ENCODE measurements at places on chromosomes 4 and X. TPM values are rescaled to one million over a fixed set of nuclear protein-coding genes. Genes with fewer than 3 reads are reported as not detected.

DNA sequence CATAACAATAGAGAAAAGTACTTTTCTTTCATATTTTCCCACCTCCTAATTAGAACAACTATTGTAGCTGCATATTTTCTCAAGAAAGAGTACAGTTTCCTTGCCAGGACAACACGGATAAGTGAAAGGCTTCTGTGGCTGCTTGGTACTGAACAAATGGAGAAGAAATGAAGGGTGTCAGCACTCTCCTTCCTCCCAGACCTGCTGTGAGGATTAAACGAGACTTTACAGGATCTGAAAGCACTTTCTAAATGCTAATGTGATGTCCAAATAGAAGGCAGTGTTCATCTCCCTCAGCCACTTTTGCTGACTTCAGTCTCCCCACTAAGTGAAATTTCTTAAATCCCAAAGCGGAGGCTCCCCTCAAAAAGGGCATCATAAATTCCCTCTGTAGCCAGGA lies 13.9 kb downstream of the NIPAL1 start:
- no peak overlapping the region for H3K4me3 ChIP-seq
- H3K27me3 ChIP-seq, result no peaks in the 10 kb centered on the region
- no peak overlapping the region for H3K27ac ChIP-seq

The GLOD5 gene
- not detected for total RNA-seq

The MAGEA3 gene
- not detected for total RNA-seq

The FAT4 gene
- 3.3 TPM for total RNA-seq

DNA sequence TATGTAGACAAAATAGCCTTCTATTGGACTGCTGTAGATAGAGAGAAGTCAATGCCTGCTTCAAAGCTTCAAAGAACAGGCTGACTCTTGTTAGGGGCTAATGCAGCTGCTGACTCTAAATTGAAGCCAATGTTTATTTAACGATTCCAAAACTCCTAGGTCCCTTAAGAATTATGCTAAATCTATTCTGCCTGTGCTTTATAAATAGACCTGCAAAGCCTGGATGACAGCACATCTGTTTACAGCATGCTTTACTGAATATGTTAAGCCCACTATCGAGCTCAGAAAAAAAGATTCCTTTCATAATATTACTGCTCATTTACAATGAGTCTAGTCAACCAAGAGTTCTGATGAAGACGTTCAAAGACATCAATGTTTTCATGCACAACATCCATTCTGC lies 54.8 kb upstream of the RBMXL3 start:
- H3K27me3 ChIP-seq, result no peaks in the 10 kb centered on the region
- no peaks in the 10 kb centered on the region for H3K36me3 ChIP-seq
- no peak overlapping the region for H3K27ac ChIP-seq
- no peaks in the 10 kb centered on the region for H3K4me1 ChIP-seq
- no peak for DNase-seq

The ANK2 gene
- total RNA-seq, result 9.9 TPM

DNA sequence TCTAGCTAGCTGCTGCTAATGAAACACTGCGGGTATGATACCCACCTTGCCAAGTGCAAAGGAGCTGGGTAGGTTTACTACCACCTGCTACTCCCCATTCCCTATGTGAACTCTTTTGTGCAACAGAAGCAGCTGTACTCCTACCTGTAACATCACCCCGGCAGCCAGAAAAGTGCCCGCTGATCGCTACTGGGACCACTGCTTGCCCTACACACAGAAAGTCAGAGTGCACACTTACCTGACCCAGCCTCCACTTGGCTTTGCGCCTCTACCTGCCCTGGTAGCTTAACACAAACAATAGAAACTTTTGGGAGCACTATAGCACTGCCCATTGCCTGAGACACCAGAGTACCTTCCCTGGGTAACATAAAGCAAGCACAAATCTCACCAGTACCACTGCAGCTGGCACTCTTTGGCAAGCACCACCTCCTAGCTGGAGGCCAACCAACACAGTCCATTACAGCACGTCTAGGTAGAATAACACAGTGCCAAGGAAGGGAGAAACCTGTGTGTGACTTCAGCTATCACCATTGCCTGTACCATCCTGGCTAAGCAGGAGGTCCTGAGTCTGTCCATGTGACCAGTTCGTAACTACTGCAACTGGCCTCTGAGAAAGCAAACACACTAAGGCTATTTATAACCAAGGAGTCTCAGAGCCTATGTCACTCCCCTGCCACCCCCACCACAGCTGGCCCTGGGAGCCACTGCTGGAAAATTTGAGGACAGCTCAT lies 80.1 kb downstream of the CENPC start:
- no peaks in the 10 kb centered on the region for H3K27me3 ChIP-seq
- peaks cover 3% of the 10 kb centered on the region for H3K36me3 ChIP-seq
- no peak overlapping the region for H3K4me3 ChIP-seq
- H3K4me1 ChIP-seq, result no peaks in the 10 kb centered on the region
- H3K27ac ChIP-seq, result no peak overlapping the region
- peak; percentile 6 for DNase-seq

DNA sequence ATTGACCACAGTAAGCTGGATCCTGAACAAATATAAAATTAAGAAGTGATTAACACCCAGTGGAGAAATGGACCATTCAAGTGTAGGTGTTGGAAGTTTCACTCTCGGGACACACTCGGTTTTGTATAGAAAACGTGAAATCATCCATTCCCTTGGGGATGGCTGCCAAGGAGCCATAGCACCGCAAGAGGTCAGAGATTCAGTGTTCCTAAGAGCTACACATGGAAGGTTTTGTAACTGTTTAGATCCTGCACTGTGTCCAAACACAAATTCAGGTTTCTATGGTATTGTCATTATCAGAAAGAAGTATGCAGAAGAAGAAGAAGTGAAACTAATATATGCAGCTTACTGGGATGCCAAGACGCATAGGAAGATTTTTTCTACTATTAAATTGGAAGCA lies 281.0 kb downstream of the LDB2 start:
- H3K27ac ChIP-seq, result no peak overlapping the region
- H3K27me3 ChIP-seq, result no peaks in the 10 kb centered on the region
- H3K4me3 ChIP-seq, result no peak overlapping the region
- no peak for DNase-seq
- no peaks in the 10 kb centered on the region for H3K36me3 ChIP-seq
- H3K4me1 ChIP-seq, result no peaks in the 10 kb centered on the region

The HUWE1 gene
- total RNA-seq, result 102 TPM

- H3K4me1 ChIP-seq, result peaks cover 5% of the 10 kb centered on the region
- no peaks in the 10 kb centered on the region for H3K36me3 ChIP-seq
- H3K27me3 ChIP-seq, result no peaks in the 10 kb centered on the region
Measured at GRCh38 chrX:20224814-20225487, 41.8 kb downstream of the RPS6KA3 start.

DNA sequence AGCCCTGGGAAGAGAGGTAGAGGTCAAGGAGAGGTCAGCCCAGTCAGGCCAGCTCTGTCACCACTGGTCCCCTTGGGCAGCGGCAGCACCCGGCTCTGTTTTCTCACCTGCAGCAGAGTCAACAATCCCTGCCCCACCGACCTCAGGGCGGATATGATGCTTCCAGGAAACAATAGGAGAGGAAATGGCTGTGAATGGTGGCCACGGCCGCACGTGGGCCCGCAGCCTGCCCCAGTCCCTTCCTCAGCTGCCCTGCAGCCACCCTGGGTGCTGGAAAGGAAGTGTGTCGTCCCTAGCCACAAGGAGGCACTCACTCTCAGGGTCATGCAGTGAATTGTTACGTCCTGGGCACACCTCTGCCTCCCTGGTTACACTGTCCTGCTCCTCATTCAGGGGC lies 92.5 kb upstream of the ENPP6 start:
- DNase-seq, result no peak
- H3K27me3 ChIP-seq, result no peaks in the 10 kb centered on the region
- no peak overlapping the region for H3K27ac ChIP-seq
- H3K36me3 ChIP-seq, result no peaks in the 10 kb centered on the region
- no peak overlapping the region for H3K4me3 ChIP-seq

The NEXMIF gene
- 2.3 TPM for total RNA-seq

DNA sequence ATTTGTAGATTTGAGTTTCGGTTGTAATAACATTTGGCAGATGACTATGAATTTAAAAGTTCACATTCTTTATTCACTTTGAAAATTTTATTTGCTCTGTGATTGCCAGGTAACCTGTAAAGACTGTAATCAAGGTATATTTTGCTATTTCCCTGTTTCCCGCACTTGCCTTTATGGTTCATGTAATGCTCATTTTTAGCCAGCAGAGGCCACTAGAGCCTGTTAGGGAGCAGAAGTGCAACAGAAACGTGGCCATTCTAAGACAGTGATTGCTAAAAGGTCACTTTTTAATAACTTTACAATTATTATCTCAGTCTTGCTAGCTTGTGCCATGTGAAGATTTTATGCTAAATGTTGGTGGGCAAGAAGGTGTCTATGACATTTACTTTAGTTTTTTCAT lies 12.4 kb downstream of the YIPF6 start:
- H3K4me1 ChIP-seq, result no peaks in the 10 kb centered on the region
- peak; percentile 42 for DNase-seq

DNA sequence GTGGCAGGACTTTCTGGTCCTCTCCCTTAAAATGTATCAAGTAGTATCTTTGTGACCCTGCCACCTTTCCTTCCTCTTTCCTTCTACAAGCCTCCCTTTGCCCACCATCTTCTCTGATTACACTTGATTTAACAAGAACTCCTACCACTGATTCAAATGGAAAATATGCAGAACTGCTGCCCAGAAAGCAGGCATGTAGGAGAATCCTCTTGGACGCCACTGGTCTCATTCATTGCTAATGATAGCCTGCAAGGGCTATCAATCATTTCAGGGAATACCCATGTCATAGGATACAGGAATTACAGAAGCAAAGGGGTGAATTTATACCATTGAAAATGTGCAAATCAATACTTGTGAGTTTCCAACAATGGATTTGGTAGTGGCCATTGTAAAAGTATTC lies 294.6 kb upstream of the NRK start:
- no peaks in the 10 kb centered on the region for H3K27me3 ChIP-seq
- no peaks in the 10 kb centered on the region for H3K36me3 ChIP-seq
- H3K4me3 ChIP-seq, result no peak overlapping the region
- H3K4me1 ChIP-seq, result no peaks in the 10 kb centered on the region

GRCh38 chrX:1283093-1283492 lies 14.5 kb downstream of the CSF2RA start:
- H3K4me3 ChIP-seq, result no peak overlapping the region
- H3K4me1 ChIP-seq, result no peaks in the 10 kb centered on the region
- no peak for DNase-seq
- no peaks in the 10 kb centered on the region for H3K27me3 ChIP-seq
- H3K36me3 ChIP-seq, result no peaks in the 10 kb centered on the region

DNA sequence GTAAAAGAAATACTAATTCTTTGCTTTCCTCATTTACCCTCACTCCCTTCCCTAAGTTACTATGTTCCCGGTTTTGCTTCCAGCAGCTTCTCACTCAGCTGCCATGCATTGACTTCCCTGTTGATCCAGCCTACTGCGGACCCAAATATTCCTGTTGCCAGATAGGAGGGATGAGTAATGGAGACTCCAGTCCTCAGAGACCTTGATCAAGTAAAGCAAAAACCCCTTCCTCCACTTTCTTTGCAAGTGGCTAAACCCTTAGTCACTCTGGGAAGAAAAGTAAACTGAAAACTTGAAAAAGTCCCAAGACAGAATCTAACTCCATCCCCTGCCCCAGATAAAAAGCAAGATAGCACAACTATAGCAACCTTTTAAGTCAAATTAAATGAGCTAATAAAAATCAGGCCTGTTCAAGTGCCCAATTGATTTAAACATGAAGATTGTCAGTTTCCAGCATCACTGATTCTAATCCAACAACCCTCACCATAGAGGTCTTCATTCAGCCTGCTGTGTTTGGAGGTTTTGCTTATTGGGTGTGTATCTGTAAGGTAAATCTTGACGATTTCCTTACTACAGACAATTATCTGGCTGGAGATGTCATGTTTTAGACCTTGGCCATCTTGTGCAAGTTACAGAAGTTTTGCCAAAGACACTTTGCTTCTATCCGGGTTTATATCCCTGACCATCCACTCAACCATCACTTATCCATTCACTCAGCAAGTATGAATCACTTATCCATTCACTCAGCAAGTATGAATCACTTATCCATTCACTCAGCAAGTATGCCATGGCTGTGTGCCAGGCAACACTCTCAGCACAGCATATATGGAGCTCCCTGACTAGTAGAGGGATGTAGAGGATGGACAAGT lies 17.6 kb downstream of the FGFBP1 start:
- DNase-seq, result peak; percentile 41
- H3K4me3 ChIP-seq, result no peak overlapping the region
- H3K4me1 ChIP-seq, result no peaks in the 10 kb centered on the region
- H3K27me3 ChIP-seq, result no peaks in the 10 kb centered on the region
- no peak overlapping the region for H3K27ac ChIP-seq

DNA sequence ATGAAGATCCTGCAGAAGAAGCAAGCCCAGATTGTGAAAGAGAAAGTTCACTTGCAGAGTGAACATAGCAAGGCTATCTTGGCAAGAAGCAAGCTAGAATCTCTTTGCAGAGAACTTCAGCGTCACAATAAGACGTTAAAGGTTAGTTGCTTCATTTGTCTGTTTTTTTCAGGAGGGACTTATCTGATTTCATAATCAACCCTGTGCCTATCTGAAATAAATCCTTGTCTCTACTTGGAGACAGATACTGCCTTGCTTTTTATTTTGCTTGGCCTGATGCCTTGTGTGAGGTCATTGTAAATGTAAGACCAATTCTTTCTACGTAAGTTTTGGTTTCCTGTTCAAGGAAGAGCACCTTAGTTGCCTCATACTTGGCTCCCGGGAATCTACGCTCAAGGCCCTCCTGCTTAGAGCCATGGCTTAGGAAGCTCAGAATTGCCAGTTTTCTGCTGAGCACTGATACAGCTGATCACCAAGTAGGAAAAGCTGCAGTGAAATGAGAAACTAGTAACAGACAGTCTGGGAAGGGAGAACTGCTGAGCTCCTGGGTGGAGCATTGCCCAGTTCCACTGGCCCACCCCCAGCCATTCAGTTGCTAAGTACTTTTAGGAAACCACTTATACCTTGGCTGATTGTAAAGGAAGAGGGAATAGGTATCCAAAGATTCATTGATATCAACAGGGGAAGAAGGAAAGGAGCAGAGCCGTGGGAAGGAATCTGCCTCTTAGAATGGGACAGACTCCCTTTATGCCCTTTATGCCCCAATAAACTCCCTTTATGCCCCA lies 41.8 kb downstream of the RBBP7 start:
- H3K36me3 ChIP-seq, result no peaks in the 10 kb centered on the region
- H3K27me3 ChIP-seq, result no peaks in the 10 kb centered on the region
- peaks cover 21% of the 10 kb centered on the region for H3K4me1 ChIP-seq
- no peak overlapping the region for H3K27ac ChIP-seq
- H3K4me3 ChIP-seq, result no peak overlapping the region
- peak; percentile 40 for DNase-seq

DNA sequence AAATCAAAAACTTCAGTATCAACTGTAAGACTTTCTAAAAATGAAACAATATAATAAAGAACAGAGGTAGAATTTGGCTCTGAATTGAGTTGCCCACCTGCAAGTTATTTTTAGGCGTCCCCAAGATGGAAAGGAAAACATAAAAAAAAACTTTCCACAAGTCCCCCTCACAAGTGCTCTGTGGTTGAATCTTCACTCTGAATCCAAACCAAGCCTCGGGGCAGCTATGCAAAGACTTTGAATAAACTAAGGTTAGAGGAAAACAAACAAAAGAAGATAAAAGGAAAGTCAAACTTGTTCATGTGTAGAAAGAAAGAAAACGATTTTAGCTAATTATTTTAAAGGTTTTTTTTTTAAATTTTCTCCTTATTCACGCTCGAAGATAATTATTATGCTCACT lies 372.4 kb upstream of the SLIT2 start:
- no peaks in the 10 kb centered on the region for H3K4me1 ChIP-seq
- DNase-seq, result no peak
- H3K27ac ChIP-seq, result no peak overlapping the region
- no peak overlapping the region for H3K4me3 ChIP-seq
- no peaks in the 10 kb centered on the region for H3K27me3 ChIP-seq
- no peaks in the 10 kb centered on the region for H3K36me3 ChIP-seq

- no peaks in the 10 kb centered on the region for H3K36me3 ChIP-seq
- H3K27ac ChIP-seq, result no peak overlapping the region
- H3K4me1 ChIP-seq, result no peaks in the 10 kb centered on the region
Measured at GRCh38 chr4:48571471-48571870, 81.4 kb downstream of the ZAR1 start.

All from body of pancreas (tissue), 4 donors.